ENCODE measurements at places on chromosomes 4 and X. TPM values are rescaled to one million over a fixed set of nuclear protein-coding genes. Genes with fewer than 3 reads are reported as not detected.

The SORBS2 gene
- 22.7 TPM for polyA plus RNA-seq

The SLC6A14 gene
- polyA plus RNA-seq = 0.92 TPM

The SLIT2 gene
- 0.67 TPM for polyA plus RNA-seq

The NUDT6 gene
- polyA plus RNA-seq = 5.7 TPM

The DCAF8L2 gene
- not detected for polyA plus RNA-seq

The CXCL8 gene
- 8.3 TPM for polyA plus RNA-seq

The CFP gene
- 0.77 TPM for polyA plus RNA-seq

The SMIM10 gene
- polyA plus RNA-seq = 1.8 TPM

The LRAT gene
- polyA plus RNA-seq = 0.16 TPM

The SLC34A2 gene
- polyA plus RNA-seq = 0.14 TPM

The SLC49A3 gene
- polyA plus RNA-seq = 7.2 TPM

Data from esophagus (tissue), 2 donors.